Suppressor macrophage treated with lipopolysaccharide for 1 hour (primary cell): ENCODE measurements at places on chromosomes 6 and 20.

GRCh38 chr6:138914701-138915100 is 73.4 kb downstream of the REPS1 start:
- no peak for DNase-seq

DNA sequence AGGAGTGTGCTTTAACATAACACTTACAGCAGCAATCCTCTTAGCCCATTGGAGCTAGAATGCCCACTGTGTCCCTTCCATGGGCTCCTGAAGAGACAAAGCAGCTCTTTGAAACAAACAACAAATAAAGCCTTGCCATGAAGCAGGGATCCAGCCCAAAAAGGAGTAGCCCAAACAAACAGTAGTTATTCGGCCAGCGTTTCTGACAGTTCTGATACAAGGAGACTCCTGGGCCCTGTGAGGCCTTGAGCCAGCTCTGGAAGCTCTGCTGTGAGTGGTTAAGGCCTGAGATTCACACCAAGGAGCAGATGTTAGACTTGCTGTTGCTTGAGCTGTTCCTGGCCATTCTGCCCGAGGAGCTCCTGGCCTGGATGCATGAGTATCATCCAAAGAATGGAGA is 16.9 kb upstream of the ZSCAN16 start:
- no peak for DNase-seq

GRCh38 chr6:91281901-91282300 is 695.0 kb upstream of the MAP3K7 start:
- DNase-seq, result no peak

DNA sequence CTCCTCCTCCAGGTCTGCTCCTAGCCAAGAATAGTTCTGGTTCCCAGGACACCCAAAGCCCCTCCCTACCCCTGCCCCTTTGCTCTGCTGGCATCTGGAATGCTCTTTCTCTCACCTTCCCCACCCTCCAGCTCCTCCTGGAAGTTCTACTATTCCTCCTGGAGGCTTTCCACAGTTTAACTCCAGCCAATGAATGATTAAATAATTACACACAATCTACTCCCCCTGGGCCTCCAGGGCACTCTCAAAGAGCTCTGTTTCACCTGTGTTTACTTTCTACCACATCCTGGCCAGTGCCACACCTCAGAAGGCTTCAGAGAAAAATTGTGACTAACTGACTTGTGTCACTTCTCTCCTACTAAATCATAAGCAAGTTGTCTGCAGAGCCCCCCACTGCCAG is 36.2 kb downstream of the GCM1 start:
- DNase-seq, result no peak

- DNase-seq, result peak; percentile 100
Measured at GRCh38 chr6:15248451-15249370, 2.8 kb downstream of the JARID2 start.
